ENCODE measurements at places on chromosomes 7 and 10. TPM values are rescaled to one million over a fixed set of nuclear protein-coding genes. Genes with fewer than 3 reads are reported as not detected.

Gene CLRN3
- not detected for total RNA-seq

Gene PPP1R9A
- 4.1 TPM for total RNA-seq

Gene GPC2
- 6.2 TPM for total RNA-seq

Gene LRRC18
- total RNA-seq = not detected

Gene SFTPD
- total RNA-seq = 1.6 TPM

Gene PITX3
- not detected for total RNA-seq

Gene TMEM213
- not detected for total RNA-seq

Gene AGAP9
- 5.4 TPM for total RNA-seq

Gene PMPCB
- 34.1 TPM for total RNA-seq

Gene ATOH7
- not detected for total RNA-seq

Gene NEUROG3
- not detected for total RNA-seq

Gene HOXA11
- total RNA-seq = not detected

Gene IFIT1B
- total RNA-seq = not detected

Gene SNX8
- 45.4 TPM for total RNA-seq

Gene DMBT1
- 0.17 TPM for total RNA-seq

Gene LRGUK
- 0.20 TPM for total RNA-seq

Gene IFRD1
- 106 TPM for total RNA-seq

Gene ACTL6B
- not detected for total RNA-seq

Gene TACR2
- not detected for total RNA-seq

Gene RNF32
- 0.52 TPM for total RNA-seq

Gene SLC26A5
- not detected for total RNA-seq

Gene HGF
- total RNA-seq = 3.4 TPM

Gene DLX5
- 0.77 TPM for total RNA-seq

Gene NRG3
- total RNA-seq = not detected

Gene NCF1
- total RNA-seq = not detected

Gene UCMA
- not detected for total RNA-seq

Gene WDFY4
- not detected for total RNA-seq

Gene SPDYE5
- total RNA-seq = not detected

Gene PAPSS2
- 61.5 TPM for total RNA-seq

Gene BLNK
- not detected for total RNA-seq

Gene CYP3A4
- total RNA-seq = not detected

Gene HERPUD2
- total RNA-seq = 29.9 TPM

Gene TDRD1
- not detected for total RNA-seq

Gene C7orf57
- total RNA-seq = not detected

Gene ERVW-1
- not detected for total RNA-seq

Gene GRID2IP
- total RNA-seq = 0.15 TPM

Gene EN2
- 0.15 TPM for total RNA-seq

Gene OR2A5
- not detected for total RNA-seq

Gene CHST15
- total RNA-seq = 26.1 TPM

Gene C10orf62
- not detected for total RNA-seq

Gene HMX3
- not detected for total RNA-seq

Gene GIMAP7
- total RNA-seq = not detected

Gene OR2A7
- total RNA-seq = 0.68 TPM

Gene CDC14C
- total RNA-seq = not detected

Gene CYP26A1
- total RNA-seq = 0.49 TPM

Gene NEURL1
- not detected for total RNA-seq

Gene TMEM140
- not detected for total RNA-seq

Gene PLCE1
- 10.6 TPM for total RNA-seq

Gene CCDC136
- 7.6 TPM for total RNA-seq

Gene TMEM229A
- not detected for total RNA-seq

Gene ENTPD1
- total RNA-seq = 5.2 TPM

Gene NACAD
- 12.4 TPM for total RNA-seq

Gene PTF1A
- total RNA-seq = not detected

Gene GPRIN2
- 5.7 TPM for total RNA-seq
